Muscle of leg (tissue), 16 donors: ENCODE measurements at places on chromosomes 6 and 20. TPM values are rescaled to one million over a fixed set of nuclear protein-coding genes. Genes with fewer than 3 reads are reported as not detected.

DNA sequence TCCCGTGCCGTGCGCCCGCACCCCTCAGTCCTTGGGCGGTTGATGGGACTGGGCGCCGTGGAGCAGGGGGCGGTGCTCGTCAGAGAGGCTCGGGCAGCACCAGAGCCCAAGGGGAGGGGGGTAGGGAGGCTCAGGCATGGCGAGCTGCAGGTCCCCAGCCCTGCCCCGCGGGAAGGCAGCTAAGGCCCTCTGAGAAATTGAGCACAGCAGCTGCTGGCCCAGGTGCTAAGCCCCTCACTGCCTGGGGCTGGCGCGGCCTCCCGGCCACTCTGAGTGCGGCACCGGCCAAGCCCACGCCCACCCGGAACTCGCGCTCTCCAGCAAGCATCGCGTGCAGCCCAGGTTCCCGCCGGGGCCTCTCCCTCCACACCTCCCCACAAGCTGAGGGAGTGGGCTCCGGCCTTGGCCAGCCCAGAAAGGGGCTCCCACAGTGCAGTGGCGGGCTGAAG, 16.4 kb downstream of the SOX4 start:
- DNase-seq, result no peak

- DNase-seq, result no peak
Measured at GRCh38 chr6:166987930-166988329, 11.3 kb upstream of the CEP43 start.

DNA sequence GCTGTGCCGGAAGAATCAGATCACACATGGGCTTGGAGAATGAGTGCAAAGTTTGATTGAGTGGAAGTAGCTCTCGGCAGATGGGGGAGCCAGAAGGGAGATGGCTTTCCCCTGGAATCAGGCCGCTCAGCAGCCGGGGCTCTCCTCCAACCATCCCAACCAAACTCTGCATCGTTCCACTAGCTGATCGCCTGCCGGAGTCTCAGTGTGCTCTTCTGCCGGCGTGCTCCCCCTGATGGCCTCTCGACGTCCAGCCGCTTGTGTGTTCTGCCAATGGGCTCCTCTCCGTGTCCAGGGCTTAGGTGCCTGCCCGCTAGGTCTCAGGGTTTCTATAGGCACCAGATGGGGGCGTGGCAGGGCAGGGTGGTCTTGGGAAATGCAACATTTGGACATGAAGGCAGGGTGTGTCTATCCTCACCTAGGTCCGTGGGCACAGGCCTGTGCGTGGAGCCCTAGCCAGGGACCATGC, 4.9 kb upstream of the BIRC7 start:
- DNase-seq, result peak; percentile 88

GRCh38 chr20:54566031-54566688, 90.8 kb downstream of the DOK5 start:
- no peak for DNase-seq

DNA sequence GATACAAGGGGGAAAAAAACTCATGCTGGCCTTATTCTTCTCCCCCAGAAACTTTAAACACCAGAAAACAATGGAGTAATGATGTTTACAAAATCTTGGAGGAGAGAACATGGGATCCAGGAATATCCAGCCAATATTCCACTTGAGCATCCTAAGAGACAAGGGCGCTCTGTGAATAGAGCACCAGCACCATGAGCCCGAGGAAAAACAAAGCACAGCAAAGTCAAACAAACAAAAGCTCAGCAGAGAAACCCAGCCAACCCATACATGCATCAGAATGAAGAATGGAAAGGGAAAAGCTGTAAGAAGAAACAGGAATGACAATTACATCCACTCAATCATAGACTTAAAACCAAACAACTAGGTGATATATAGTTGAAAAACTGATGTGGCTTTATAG, 4.6 kb upstream of the NAA20 start:
- no peak for DNase-seq

GRCh38 chr6:158492881-158493280, 67.0 kb upstream of the TMEM181 start:
- DNase-seq, result no peak

- no peak for DNase-seq
Measured at GRCh38 chr20:57020364-57020763, 246.1 kb downstream of the BMP7 start.

SLC26A8 gene
- polyA plus RNA-seq, result 0.16 TPM

- DNase-seq, result no peak
Measured at GRCh38 chr6:168103050-168103830, 24.2 kb upstream of the FRMD1 start.

- DNase-seq, result no peak
Measured at GRCh38 chr20:48076747-48077146, 291.5 kb upstream of the SULF2 start.

DNA sequence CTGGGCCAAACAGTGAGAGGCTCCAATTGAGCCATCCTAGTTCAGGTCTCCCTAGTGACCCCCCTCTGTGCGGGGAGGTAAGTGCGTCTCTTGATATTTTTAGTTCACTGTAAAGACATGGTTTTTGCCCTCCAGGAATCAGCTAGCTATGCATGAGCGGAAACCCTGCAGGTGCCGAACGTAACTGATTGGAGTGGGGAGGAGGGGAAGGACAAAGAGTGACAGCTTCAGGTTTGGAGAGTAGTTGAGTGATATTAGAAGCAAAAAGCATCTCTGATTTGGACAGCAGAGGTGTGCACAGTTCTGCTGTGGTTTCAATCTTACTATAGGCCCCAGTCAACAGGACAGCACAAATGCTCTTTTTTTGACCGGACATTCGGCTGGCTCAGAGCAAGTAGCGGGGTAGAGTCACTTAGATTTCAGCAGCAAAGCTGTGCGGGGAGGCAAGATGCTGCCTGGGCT, 31.8 kb downstream of the TBC1D7 start:
- DNase-seq, result no peak

CD83 gene
- polyA plus RNA-seq, result 8.5 TPM

GRCh38 chr20:20259533-20259932, 108.4 kb upstream of the INSM1 start:
- DNase-seq, result no peak

DNA sequence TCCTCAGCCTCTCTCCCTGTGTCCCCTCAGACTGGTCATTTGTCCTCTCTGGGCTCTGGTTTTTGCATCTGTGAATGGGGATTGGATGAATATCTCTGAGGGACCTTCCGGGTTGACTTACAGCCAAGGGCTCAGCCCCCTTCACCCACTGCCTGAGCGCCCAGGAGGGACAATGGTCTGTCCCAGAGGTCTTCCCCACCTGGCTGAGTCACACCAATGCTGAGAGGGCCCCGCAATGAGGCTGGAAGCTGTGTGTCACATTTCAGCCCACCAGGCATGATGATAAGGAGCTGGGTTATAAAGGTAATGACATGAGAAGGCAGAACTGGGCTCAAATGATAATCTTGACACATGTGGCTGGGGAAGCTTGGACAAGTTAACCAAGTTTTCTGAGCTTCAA, 70.5 kb downstream of the TOX2 start:
- DNase-seq, result no peak

- peak; percentile 22 for DNase-seq
Measured at GRCh38 chr6:121434037-121434770, 1.2 kb upstream of the GJA1 start.

NKX2-2 gene
- 0.08 TPM for polyA plus RNA-seq

FERMT1 gene
- 0.29 TPM for polyA plus RNA-seq

STMND1 gene
- polyA plus RNA-seq, result not detected

ACSS1 gene
- polyA plus RNA-seq, result 17.1 TPM

DNA sequence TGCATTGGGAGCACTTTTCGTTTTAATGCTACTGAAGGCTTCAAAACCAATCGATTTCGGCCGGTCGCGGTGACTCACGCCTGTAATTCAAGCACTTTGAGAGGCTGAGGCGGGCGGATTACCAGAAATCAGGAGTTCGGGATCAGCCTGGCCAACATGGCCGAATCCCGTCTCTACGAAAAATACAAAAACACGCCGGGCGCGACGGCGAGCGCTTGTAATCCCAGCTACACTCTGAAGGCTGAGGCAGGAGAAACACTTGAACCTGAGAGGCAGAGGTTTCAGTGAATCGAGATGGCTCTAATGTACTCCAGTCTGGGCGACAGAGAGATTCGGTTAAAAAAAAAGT, 58.4 kb downstream of the TRIM38 start:
- no peak for DNase-seq

GRCh38 chr6:145865595-145865994, 51.0 kb upstream of the FBXO30 start:
- DNase-seq, result no peak

GABRR1 gene
- 0.97 TPM for polyA plus RNA-seq

GRCh38 chr20:33251496-33251895, 15.7 kb downstream of the BPIFA1 start:
- no peak for DNase-seq

DNA sequence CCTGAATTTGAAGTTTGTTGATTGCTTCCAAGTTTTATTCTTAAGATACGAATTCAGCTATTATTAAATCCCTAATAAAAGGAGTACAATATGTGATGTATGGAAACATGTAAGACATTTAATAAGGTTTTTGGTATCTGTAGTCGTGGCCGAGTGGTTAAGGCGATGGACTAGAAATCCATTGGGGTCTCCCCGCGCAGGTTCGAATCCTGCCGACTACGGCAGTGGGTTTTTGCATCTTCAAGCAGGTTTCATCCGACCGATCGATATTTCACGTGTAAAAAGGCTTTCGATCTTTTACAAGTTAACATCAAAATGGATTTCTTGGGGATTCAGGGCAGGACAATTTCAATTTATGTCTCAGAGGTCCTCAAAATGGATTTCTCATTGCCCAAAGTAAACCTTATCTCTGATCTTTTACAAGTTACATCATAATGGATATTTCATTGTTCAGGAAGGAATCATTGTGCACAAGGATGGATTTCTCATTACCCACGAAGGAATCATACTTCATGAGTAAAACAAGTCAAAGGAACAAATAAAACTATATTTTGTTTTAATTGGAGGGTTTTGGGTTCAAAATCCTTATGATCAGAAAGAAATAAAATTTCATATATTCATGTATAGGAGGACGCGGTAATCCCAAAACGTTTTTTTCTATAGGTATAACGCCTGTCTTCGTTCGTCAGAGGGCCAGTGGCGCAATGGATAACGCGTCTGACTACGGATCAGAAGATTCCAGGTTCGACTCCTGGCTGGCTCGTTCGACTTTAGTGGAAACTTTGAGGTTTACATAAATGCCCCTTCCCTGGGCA, 37.3 kb upstream of the BTN3A2 start:
- DNase-seq, result peak; percentile 66

- no peak for DNase-seq
Measured at GRCh38 chr20:53971096-53971683, 99.2 kb downstream of the BCAS1 start.

MOCS3 gene
- polyA plus RNA-seq, result 3.4 TPM

- DNase-seq, result no peak
Measured at GRCh38 chr6:90004511-90004910, 110.2 kb downstream of the GJA10 start.

DNA sequence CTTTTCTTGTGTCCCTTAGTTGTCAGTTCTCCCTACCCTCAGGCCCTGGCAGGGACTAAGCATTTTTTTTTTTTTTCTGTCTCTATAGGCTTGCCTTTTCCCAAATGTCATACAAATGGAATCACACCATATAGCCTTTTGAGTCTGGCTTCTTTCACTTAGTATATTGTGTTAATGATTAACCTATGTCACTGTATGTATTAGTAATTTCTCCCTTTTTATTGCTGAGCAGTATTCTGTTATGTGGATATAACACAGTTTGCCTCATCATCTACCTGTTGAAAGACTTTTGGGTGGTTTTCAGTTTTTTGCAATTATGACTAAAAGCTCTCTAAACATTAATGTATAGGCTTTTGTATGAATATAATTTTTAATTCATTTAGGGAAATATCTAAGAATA, 16.0 kb upstream of the FBXO30 start:
- DNase-seq, result no peak

DNA sequence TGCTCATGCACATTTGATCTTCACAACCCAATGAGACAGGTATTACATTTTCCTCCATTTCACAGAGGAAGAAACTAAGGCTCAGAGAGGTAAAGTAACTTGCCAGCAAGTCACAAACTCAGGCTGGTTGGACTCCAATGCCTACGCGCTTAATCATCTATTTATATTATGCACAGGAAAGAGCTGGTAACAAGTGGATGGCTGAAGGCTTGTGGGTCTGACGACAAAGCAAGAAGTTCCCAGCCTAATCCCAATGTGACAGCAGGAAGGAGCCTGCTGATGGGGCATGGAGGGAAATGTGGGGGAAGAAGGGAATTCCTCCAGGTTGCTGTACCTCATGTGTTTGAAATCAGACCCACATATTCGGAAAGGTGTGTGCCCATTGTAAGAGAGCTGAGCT, 3.9 kb downstream of the CDH22 start:
- DNase-seq, result no peak

BPIFB2 gene
- not detected for polyA plus RNA-seq

DEK gene
- 120 TPM for polyA plus RNA-seq

- peak; percentile 72 for DNase-seq
Measured at GRCh38 chr20:46811224-46812084, 83.2 kb upstream of the EYA2 start.

DNA sequence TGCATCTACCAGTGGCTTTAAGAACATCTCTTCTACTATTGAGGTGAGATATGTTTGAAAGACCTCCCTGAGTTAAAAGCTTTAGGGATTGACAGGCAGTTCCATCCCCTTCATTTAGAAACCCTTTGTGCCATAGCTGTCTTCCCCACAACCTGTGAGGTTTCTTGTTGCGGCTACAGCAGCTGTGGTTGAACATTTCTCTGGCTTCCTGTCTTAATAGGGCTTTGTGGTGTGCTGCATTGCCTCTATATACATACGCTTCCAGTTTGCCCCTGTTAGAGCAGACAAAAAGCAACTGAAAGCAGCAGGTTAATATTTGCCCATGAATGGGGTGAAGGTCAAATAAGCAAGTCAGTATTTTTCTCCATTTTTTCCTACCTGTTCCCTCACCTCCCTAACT, 210.2 kb downstream of the TMEM200A start:
- DNase-seq, result peak; percentile 3

DNA sequence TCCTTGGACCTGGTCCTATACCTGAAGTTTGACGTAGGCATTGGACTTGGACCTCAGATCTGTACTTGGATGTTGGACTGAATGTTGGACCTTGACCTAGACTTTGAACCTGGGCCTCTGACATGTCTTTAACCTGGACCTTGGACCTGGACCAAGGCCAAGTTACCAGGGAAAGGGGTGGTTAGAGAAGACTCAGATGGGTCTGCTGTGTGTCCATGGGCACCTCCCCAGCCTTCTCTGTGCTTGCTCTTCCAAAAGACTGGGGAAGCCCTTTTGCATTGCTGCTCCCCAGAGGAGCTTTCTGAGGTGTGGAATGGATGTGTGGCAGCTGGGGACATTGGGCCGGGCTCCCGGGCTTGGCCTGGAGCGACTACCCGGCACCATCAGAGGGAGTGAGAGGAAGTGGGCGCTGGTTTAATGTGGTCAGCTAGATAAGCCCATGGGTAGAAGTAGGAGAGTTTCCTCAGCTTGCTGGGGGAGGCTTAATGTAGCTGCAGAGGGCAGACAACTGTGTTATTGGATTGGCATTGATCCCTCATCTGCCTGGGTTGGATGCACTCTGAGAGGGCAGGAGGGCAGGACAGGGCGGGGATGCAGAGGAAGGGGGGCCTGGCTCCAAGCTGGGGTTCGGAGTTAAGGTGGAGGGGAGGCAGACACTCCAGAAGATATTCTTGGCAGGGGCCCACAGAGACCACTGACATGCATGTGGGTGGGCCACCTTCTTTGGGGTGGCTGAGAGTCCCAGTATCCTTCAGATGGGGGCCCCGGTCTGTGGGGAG, 4.2 kb downstream of the SCRT2 start:
- DNase-seq, result no peak

ZNF391 gene
- polyA plus RNA-seq, result 3.9 TPM
